ENCODE measurements at places on chromosomes 11 and 22.

GRCh38 chr11:79200398-79201070 lies 240.3 kb downstream of the TENM4 start:
- no peak for DNase-seq

GRCh38 chr11:60872961-60873524 lies 5.7 kb downstream of the ZP1 start:
- peak; percentile 74 for DNase-seq

- DNase-seq, result no peak
These were observed 11.4 kb downstream of the SHANK3 start for GRCh38 chr22:50683994-50684371.

DNA sequence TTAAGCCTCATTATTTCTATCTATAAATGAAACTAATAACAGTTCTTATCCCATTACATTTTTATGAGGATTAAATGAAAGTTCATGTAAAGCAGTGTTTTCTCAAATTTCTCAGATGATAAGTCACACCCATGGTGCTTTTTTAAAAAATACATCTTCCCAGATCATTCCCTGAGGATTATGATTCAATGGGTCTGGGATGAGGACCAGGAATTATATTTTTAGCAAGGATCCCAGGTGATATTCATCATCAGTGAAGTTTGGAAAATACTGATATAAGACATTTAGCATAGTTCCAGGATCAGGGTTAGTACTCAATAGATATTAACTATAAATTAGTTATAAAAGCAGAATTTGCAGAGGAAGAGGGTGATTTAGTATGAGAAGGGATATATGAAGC lies 89.1 kb downstream of the BBOX1 start:
- no peak for DNase-seq

DNA sequence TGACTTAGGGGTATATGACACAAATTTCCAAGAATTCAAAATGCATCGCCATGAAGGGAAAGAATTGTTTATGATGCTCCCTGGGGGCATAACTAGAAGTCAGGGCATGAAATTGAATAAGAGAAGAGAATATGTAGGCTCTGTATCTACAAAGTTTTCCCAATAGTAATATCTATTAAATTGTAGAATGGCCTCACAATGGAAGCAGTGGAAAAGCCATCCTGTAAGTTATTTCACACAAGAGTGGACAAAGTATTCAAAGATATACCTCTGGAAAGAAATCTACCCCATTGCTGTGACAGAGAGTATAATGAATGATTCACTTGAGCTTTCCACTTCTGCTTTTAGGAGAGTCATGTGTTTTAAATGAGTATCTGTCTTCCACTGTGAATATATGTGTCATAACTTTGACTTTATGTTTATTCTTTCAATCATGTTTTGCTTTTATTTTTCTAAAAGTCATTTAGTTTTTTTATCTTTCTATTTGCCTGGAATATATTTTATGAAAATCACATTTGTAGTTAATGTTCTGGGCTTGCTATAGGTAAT lies 65.7 kb upstream of the DDI1 start:
- DNase-seq, result no peak

DNA sequence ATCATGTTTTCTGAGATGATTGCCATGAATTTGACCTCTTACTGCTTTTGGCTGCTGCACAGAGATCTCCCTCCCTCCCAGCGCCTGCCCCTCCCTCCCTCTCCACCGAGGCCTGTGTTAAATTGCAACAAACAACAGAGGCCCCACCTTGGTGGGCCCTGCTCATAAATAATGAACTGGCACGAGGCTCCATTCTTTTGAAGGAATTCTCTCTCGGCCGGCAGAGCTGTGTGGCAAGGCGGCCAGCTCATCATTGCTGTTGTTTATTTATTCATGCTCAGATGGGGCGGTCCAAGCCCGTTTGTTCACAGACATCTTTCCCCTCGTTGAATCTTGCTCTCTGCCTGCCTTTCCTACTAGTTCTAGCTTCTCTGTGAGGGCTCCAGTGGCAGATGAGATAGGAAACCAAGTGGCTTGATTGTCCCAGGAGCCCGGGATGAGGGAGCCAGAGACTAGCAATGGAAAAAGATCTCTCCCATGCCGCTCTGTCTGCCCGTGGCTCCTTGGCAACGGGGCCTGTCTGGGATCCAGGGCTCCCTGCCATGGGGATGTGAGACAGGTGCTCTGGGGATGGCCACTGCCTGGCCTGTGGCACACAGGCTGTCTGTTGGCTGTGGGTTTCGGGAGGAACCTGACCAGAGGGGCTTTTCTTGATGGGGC lies 192.6 kb downstream of the DSCAML1 start:
- no peak for DNase-seq

DNA sequence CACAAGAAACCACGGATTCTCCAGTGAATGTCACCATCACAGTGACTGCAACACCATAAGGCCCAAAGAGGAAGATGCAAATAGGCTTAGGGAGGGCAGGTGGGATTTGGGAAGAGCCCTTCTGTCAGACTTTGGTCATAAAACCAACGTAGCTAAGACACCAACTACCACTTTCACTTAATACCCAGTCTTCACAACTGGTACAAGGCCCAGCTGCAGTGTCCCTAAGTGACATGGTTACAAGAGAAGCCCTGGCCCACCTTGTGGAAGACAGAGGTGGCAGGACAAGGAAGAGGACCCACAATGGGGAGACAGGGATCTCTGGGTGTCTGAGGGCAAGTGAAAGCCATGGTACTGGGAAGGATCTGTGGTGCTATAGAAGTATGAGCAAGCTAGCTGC lies 10.0 kb downstream of the VSIG10L2 start:
- no peak for DNase-seq

DNA sequence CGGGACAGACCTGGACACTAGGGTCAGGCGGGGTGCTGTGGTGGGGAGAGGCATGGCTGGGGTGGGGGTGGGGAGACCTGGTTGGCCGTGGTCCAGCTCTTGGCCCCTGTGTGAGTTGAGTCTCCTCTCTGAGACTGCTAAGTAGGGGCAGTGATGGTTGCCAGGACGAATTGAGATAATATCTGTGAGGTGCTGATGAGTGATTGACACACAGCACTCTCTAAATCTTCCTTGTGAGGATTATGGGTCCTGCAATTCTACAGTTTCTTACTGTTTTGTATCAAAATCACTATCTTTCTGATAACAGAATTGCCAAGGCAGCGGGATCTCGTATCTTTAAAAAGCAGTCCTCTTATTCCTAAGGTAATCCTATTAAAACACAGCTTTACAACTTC lies 3.9 kb downstream of the FADD start:
- no peak for DNase-seq

Data from non-pigmented ciliary epithelial cell (primary cell).